ENCODE measurements at places on chromosomes 5 and 9.

DNA sequence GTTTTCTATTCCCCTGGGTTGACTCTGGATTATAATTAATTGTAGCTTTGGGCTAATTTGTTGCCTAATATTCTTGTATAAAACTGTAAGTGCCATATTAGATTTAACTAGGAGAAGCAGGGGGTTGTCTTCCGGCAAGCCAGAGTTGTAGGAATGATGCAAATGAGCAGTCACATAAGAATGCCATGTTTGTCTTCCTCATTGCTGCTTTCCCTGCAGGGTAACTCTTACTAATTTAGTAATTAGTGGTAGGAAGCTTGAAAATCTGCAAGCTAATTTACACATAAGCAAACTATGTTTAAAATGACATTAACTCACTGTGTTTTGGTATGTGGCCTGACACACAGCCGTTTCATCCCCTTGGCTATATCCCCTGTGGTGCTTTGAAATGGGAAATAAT, 527.8 kb downstream of the KCTD16 start:
- no peak for DNase-seq

DNA sequence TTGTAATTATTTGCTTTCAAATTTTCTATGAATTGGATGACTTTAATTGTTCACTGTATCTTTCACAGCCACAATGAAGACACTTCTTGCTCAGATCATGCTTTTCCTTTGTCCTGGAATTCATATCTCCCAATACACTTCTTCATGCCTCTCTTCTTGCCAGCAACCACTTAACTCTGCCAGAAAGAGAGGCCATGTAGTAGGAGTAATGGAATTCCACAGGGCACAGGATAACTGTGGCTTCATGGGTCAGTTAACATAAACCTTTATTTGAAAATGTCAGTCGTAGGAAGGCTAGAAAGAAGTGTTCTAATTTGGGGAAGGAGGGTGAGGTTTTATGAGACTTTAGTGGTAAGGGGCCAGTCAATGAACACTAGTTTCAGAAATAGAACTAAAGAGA, 190.3 kb downstream of the TMEM167A start:
- no peak for DNase-seq

GRCh38 chr9:88503845-88504764, 30.9 kb upstream of the NXNL2 start:
- no peak for DNase-seq

- DNase-seq: peak; percentile 82
Measured at GRCh38 chr5:112757468-112758208, 20.0 kb downstream of the APC start.

DNA sequence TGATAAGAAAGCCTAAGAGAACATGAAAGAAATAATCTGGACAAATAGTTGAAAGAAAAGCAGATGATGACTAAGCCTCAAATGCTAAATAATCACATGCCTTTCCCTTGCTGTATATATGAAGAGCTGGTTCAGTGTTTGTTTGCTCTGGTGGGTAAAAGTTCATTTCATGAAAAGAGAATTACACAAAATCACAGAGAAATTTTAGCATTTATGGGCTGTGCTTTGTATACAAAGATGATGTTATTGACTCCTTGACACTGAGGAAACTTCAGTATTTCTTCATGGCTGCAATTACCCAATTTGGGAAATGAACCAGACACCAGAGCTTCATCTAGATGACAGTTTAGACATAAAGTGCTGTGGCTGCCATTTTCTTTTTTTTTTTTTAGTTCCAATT, 527.2 kb downstream of the NR2F1-AS1 start:
- DNase-seq: no peak

GRCh38 chr5:22754155-22754554, 99.0 kb downstream of the CDH12 start:
- DNase-seq: no peak

- no peak for DNase-seq
Measured at GRCh38 chr9:120261419-120261818, 318.5 kb downstream of the CDK5RAP2 start.

DNA sequence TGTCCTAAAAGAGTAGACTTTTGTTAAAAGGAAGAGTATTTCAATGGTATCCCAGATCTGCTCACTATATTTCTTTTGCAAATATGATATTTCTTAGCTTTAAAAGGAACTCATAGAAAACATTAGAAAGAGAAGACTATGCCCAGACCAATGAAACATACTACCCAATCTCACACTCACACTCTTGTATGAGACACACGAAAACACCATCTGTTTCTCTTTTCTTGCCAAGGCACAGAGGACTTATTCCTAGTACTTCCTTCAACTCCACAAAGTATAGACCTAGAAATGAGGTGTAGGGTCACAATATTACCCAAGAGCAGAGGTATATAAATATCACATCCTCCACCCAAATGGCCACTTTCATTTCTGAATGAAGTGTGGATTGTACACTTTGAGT, 292.4 kb upstream of the ACO1 start:
- no peak for DNase-seq

DNA sequence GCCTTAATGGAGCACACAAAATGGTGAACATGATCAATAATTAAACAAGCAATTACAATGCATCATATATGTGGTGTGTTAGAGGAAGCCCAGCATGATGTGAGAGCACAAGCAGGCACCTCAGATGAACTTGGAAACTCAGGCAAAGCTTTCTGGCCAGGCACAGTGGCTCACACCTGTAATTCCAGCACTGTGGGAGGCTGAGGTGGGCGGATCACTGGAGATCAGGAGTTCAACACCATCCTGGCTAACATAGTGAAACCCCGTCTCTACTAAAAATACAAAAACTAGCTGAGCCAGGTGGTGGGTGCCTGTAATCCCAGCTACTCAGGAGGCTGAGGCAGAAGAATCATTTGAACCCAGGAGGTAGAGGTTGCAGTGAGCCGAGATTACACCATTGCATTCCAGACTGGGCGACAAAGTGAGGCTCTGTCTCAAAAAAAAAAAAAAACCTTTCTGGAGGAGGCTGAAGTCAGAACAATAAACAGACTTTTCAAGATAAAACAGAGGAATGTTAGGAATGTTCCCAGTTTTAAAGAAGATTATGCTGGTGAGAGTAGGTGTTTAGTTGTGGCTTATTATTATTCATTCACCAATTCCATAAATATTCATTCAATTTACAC, 159.4 kb downstream of the CEMIP2 start:
- no peak for DNase-seq

GRCh38 chr5:173735184-173735583, 118.7 kb upstream of the BOD1 start:
- no peak for DNase-seq

- DNase-seq: no peak
Measured at GRCh38 chr9:87579781-87580541, 82.3 kb downstream of the DAPK1 start.

GRCh38 chr5:128684961-128685360, 146.9 kb upstream of the FBN2 start:
- no peak for DNase-seq

- DNase-seq: no peak
Measured at GRCh38 chr9:117224695-117225094, 190.2 kb downstream of the ASTN2 start.

DNA sequence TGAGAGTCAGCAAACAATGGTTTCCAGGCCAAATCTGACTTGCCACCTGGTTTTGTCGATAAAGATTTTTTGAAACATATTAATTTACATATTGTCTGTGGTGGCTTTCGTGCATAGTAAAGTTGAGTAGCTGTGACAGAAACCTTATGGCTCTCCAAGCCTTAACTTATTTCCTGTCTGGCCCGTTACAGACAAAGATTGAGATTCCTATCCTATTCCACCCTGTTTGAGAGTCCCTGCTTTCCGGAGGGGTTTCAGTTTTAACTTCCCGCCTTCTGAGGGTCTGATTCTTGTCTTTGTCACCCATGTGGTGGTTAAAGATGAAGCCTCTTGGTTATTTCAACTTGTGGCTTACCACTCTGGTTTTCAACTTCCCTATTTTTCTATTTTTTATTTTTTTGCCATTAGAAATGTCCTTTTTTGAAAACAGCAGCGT, 11.4 kb downstream of the OTULIN start:
- peak; percentile 86 for DNase-seq

GRCh38 chr9:121271368-121272341, 3.7 kb downstream of the GSN start:
- DNase-seq: peak; percentile 98

DNA sequence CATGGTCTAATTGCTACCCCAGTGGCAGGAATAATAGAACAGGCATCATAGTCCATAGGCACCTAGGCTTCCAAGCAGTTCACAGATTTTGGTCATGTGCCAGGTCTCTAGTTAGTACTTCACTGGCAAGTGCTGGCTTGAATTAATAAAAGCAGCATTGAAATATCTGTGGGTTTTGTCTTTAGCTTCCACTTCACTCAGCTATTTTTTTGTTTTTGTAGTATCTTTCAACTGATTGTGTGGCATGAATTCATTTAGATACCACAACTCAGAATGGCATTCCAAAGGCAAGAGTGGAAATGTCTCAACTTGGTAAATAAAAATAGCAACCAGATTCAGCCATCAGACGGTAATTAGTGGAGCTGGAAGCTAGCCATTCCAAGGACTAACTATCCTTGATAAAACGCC, 27.9 kb upstream of the ITGA2 start:
- no peak for DNase-seq

DNA sequence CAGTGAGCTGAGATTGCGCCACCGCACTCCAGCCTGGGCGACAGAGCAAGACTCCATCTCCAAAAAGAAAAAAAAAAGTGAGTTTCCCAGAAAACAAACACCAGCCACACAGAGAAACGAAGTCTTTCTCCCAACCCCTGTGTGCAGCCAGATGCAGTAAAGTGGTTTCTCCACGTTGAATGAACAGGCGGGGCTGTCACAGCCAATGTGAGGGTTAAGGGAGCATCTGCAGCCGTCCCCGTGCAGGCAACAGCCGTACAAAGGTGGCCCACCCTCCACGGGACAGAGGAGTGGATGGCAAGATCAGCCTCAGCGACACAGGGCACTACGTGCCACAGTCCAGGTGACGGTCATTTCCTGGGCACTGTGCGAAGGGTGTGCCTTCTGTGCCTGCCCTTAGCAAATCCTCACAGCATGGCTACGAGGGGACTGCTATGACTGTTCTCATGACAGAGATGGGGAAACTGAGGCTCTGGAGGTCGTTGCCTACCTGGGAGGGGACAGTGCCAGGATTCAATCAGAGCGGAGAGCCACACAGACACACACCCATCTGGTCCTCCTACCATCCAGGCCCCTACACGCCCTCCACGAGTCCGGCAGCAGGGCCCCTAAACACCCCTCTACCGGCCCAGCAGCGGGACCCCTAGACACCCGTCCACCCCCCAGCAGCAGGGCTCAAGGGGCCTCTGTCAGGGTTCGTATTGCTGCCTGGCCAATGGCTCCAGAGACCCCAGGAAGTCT, 2.3 kb downstream of the VAV2 start:
- no peak for DNase-seq

DNA sequence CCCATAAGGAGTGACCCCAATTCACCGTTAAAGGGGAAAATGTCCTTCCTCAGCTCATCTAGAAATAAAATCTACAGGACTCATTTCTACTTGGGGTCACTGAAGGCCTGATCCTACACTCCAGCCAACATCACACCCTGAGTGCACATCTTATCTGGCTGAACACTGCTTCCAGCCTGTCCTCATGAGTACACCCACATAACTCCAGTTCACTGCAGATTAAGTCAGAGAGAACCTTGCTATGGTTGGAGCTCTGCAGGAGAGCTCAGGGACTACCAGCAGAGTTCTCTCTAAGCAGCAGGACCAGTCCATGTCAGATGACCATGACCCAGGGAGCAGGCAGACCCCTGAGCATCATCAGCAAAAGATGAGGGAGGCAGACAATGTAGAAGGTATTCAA, 126.9 kb upstream of the MAP3K1 start:
- peak; percentile 50 for DNase-seq

DNA sequence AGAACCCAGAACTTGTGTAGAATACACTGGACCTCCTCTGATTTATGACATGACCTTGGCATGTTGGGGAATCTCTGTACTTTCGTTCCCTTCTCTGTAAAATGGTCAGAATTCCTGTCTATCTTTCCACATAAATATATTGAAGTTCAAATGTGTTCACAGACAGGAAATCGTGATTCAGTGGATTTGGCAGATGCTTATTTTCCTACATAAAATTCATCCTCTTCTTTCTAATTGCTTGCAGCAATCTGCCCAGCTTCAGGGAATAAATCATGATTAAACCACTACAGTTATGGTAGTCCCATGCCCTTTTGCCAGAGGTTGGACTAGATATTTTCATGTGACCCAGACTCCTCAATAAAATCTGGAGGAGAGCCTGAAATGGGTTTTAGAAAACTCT, 52.1 kb upstream of the ARL15 start:
- DNase-seq: no peak

DNA sequence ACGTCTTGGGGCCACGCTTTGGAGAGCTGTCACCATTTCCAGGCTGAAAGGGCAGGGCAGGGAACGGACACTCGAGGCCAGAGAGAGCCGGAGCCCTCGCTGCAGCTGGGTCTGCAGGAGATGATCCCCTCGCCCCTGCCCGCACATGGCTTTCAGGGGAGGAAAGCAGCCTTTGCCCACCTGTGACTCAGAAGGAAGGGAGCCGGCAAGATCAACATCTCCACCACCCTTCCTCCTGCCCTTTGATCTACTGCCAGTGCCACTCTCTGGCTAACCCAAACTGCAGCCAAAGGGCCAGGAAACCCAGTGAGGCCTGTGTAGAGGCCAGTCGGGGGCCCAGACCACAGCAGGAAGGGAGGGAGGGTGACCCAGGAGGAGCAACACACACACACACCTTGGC, 137.1 kb upstream of the ERCC6L2 start:
- DNase-seq: no peak

DNA sequence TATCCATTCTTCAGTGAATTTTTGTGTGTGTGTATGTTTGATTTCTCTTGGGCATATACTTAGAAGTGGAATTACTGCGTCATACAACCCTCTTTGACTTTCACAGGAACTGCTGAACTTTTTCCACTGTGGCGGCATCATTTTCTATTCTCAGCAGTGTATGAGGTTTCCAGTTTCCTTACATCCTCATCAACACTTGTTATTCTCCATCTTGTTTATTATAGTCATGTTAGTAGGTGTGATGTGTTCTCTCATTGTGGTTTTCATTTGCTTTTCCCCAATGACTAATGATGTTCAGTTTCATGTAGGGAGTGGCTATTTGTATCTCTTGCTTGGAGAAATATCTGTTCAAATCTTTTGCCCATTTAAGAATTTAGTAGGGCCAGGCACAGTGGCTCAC, 2.6 kb downstream of the ZNF79 start:
- DNase-seq: no peak

DNA sequence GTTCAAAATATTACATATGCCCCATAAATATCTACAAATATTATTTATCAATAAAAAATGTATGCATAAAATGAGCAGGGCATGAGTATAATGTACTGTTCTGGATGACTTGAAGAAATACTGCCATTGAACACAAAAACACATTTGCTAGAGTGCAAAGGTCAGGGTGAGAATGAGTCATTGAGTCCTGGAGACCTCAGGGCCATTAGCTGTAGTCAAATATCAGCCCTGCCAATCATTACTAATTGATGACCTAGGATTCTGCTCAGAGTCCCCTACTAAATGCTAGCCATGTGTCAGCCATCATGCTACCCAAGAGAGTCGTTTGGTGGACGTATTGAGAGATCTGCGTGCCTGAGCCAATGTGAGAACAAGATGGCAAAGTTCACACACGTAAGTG, 80.3 kb upstream of the FAM169A start:
- no peak for DNase-seq
